CD14-positive monocyte (primary cell): ENCODE measurements at places on chromosomes 11 and 22.

DNA sequence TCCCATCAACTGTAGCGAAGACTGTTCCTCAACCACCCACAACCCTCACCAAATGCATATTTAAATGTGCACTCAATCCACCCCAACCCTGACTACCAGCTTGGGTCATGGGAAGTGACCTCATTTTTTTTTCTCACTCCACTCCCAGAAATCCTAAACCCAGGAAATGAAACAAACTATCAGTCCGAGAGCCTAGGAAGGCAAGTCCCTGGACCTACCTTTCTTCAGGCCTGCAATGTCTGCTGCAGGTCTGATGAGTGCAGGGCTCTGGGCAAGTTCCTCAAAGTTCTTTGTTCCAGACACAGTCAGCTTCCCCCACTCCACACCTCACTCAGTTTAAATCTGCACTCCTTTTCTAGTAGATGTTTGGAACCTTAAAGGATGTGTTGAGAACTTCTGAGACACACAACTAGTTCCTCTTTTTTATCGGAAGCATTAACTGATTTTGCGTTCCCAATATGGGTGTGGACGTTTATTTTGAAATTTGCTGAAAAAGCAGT is at the start of gene MS4A4E:
TSS of gene MS4A4E (minus strand) at position 398 of the 500 bp plus-strand sequence. CDS start 13,082 bp downstream, outside the sequence.
- no peak for DNase-seq

DNA sequence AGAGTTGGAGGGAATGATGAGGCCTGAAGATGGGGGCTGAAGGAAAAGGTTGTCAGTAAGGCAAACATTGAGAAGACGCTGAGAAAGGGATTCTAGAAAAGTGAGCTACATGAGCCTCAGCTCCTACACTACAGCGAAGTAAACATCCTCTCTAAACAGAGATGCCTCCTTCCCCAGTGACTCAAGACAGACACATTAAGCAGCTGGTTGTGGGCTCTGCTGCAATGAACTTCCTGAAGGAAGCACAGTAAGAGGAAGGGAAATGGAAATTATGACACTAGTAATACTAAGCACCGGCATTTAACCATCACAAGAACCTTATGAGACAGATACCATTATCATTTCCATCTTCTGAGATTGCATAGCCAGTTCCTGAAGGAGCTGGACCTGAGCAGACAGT is 190.5 kb downstream of the C11orf87 start:
- DNase-seq = no peak

DNA sequence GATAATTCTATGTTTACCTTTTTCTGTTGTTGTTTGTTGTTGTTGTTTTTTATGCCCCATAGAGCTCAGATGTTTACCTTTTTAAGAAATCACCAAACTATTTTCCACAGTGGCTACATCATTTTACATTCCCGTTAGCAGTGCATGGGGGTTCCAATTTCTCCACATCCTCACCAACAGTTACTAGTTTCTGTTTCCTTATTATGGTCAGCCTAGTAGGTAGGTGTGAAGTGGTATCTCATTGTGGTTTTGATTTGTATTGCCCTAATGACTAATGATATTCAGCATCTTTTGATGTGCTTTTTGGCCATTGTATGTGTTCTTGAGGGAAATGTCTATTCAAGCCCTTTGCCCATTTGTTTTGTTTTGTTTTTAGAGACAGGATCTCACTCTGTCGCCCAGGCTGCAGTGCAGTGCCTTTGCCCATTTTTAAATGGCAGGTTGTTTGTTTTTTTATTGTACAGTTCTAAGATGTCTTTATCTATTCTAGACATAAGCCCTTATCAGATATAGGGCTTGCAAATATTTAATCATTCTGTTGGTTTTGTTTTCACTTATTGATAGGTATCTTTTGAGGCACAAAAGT is 27.5 kb downstream of the CHEK2 start:
- DNase-seq = no peak

- no peak for DNase-seq
These were observed 47.7 kb downstream of the TST start for GRCh38 chr22:36971341-36972125.

DNA sequence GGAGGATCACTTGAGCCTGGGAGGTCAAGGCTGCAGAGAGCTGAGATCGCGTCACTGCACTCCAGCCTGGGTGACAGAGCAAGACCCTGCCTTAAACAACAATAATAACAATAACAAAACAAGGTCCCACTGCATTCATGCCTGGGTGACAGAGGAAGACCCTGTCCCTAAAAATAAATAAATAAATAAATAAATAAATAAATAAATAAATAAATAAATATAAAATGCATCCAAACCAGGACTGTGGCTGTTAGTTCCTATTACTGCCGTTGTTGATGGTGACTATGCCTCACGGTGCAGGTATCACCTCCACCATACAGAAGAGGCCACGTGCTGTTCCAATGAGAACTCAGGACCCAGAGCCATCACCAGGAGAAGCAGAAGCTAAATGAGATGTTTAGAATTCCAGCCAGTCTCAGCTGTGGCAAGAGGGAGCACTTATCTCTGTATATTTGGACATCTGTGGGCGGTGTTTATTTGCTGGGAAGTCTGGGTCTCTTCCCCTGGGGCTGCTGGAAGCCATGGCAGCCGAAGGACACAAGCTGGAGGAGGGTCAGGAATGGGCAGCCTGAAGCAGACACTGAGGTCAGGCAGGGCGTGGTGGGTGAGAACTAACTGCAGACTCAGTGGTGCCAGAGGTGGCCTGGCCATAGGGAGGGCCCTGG is 21.6 kb downstream of the C11orf86 start:
- no peak for DNase-seq

DNA sequence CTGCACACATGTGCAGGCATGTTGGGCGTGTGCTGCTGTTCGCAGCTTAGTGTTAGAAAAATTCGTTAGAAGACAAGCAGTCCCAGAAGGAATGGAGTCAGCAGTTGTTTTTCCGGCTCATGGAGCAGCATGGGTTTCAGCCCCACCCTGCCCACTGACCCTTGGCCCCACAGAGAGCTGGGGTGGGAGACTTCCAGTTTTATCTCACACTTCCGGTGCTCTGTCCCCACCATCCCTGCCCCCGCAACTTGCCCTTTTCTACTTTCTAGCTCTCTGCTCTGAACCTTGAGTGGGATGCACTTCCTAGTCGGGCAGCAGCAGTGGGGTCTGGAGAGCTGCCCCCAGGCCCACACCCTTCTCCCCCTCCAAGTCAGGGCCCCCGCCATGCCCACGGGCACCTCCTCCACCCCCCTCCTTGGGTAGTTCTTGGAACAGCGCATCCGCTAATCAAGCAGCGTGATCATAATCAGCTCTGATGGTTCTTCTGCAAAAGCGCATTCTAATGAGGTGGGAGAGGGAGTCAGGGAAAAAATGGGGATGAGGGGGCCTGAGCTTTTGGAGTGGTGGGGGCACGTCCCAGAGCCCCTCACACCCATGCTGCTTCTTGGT is 184.4 kb downstream of the CEP164 start:
- DNase-seq = no peak

- no peak for DNase-seq
These were observed 1166.2 kb downstream of the TBC1D22A start for GRCh38 chr22:47928631-47929030.

DNA sequence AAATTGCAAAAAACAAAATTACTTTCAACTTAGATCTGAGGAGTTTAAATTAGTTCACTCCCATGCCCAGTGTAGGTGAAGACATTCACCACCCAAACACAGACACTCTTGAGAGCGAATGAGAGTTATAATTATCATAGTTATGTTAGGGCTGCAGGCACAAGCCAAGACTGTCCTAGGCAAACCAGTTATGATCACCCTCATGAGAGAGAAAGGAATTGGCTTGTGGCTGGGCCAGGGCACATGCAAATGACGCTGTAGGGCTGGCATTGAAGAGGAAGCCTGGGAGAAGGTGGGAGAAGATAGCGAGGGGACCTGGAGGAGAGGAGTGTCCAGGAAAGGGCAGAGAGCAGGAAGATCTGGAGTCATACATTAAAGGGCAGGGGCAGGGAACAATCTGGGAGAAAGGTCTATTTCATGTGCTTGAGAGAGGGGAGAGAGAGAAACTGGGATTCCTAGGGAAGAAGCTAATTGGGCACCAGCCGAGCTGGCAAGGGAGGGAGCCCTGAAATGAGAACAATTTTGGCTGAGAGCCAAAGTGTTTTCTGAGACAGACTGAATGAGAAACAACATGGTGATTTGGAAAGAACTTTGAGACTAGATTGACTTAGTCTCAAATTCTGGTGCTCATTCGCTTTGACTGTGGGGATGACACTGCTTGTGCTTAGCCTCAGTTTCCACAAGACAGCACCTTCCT is 279.9 kb downstream of the KIRREL3 start:
- DNase-seq = no peak
